ENCODE measurements at places on chromosomes 3 and 15. TPM values are rescaled to one million over a fixed set of nuclear protein-coding genes. Genes with fewer than 3 reads are reported as not detected.

Gene SCN11A
- total RNA-seq = 0.71 TPM

Gene POU1F1
- total RNA-seq = not detected

- no peak for DNase-seq
Observed at GRCh38 chr15:38069511-38070011, 135.1 kb downstream of the TMCO5A start.

- DNase-seq = no peak
Observed at GRCh38 chr3:2706144-2706835, 403.9 kb downstream of the IL5RA start.

DNA sequence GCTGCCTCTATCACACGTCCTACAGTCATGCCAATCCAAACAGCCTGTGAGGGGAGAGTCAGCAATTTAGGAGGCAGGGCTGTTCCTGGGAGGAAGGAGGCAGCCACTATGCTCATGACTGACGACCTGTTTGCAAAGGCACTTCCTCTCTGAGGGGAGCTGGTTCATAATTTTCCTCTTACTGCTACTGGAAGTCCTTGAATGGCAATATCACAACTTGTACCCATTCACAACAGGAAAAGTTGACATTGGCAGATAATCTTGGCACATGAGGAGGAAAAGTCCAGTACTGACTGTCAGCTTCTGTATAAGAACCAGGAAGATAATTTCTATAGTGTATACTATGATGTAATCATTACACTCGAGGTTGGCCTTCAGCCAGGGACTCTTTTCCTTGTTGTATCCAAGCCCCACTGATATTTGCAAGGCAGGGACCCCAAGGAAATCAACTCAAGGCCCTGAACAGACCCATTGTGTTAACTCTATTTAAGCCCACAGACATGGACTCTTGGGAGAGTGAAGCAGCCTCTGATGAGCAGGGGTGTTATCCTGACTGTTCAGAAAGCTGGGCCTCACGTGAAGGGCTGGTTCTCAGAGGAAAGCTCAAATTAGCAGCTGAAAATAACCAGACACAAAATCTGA, 267.3 kb upstream of the ADAMTS9 start:
- DNase-seq = no peak

- no peak for DNase-seq
Observed at GRCh38 chr3:41137686-41138111, 61.6 kb upstream of the CTNNB1 start.

- no peak for DNase-seq
Observed at GRCh38 chr3:22450786-22451400, 699.9 kb upstream of the ZNF385D start.

Measured in sciatic nerve (tissue), 2 donors.